ENCODE measurements at places on chromosomes 7 and 10.
A peak's percentile ranks its signal among the peaks of the same experiment; 100 is the strongest.

GRCh38 chr10:33155720-33156638 lies 178.5 kb downstream of the NRP1 start:
- peak; percentile 71 for DNase-seq

DNA sequence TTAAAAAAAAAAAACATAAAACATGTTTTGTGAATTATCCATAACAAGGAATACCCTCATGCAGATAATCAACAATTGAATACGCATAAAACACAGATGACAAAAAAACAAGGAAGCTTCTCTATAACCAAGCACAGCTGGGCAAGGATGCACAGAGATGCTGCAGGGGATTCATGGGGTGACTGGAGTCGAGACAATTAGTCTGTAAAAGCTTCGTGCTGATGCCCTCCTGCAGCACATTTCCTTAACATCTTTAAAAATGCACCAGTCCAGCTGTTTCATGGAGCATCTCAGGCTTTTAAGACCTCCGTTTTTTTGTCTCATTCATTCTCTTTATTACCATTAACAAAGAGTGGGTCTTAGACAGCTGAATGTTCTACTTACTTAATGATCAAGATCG lies 794.0 kb upstream of the C7orf33 start:
- DNase-seq, result no peak

DNA sequence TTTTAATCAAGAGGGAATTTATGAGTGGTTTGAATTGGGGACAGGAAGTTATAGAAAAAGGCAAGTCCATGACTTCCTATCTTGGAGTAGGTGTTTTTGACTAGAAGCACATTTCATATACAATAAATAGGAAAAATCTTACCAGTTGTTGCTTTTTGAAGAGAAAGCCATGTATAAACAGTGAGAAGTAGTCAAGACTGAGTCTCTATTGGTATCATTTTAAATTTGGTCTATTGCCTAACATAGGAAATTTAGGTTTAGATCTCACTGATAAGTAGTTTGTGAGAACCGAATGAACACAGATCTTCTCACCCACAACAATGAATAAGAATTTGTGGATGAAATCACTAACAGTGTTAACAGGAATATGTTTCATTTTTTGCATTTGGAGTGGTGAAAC lies 387.2 kb downstream of the BBS9 start:
- DNase-seq, result no peak

DNA sequence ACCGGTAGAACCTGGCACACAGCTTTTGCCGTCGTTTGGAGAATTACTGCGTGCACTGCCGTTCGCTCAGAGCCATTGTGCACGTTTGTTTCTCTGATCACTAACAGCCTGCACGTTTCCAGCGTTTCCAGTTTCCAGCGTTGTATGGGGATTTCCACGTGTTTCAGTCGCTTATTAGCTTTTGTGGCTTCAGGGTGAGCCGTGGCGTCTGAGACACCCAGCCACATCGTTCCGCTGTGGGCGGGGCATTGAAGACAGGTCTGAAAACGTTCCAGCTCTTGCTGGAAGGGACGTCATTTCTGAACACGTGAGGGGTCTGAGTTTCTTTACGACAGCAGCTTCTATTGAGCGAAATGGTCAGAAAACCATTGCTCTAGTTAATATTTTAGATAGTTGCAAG lies 164.8 kb downstream of the DNAJB6 start:
- no peak for DNase-seq

DNA sequence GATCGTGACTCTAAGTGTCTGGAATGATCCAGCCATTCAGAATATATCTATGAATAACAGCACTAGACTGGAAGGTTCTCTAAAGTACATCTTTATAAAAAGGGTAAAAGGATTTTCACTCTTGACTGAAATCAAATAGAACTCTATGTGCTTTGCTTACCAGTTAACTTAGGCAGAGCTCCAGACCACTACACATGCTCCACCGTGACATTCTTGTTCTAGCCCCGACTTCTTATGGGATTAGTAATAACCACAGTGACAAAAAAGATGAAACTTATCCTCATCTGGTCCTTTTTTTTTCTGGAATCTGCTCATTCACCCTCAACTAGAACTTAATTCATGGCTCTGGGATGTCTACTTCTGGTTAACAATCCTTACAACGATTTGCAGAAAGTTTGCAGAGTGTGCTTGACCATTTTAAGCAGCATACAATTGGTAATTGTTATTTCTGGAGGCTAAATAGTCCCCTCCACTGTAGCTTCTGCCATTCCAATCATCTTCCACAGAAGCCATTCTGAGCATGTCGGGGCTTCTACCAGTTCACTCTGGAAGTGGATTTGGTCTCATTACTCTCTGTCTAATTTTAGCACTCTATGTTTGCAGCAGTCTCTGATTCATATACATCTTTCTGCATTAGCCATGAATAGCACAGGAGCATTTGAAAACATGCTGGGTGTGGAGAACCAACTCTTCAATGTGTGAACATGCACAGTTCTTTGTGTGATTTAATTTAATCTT lies 163.7 kb upstream of the CDC14C start:
- DNase-seq, result no peak

DNA sequence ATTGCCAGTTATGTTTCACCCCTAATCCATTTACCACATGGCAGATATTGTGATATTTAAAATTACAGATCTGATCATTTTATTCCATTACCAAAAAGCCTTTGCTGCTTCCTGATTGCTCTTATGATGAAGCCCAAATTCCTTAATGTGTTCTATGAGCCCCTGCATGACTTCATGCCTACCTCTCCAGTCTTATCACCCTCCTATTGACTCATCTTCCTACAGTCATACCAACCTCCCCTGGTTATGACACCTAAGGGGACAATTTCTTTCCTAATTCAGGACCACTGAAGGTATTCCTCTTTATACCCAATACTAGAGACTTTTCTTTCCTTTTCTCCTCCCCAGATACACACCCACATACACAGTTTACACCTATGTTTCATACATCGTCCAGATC lies 36.0 kb downstream of the TES start:
- no peak for DNase-seq

- DNase-seq, result no peak
Measured at GRCh38 chr7:150516956-150517745, 2.5 kb downstream of the GIMAP7 start.

DNA sequence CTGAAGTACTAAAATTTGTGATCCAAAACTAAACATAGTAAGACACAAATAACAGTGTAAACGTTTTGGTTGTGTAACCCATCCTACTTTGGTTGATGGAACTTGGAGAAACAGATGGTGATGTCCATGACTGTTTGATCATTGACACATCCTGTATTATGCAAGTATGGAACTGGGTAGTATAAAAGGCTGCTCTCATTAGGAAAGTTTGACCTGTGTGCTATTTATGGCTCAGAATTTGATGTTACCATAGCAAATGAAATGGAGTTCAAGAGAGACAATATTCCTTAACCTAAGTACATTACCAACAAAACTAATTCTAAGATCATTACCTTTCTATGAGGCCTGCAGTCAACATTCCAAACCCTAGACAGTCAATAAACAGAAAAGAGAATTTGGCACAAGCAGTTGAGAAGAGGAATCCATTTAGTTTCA lies 39.9 kb downstream of the DKK1 start:
- no peak for DNase-seq

GRCh38 chr7:143345428-143345900 lies 17.0 kb downstream of the FAM131B start:
- DNase-seq, result peak; percentile 95

GRCh38 chr10:79223091-79224048 lies 123.9 kb upstream of the PPIF start:
- peak; percentile 46 for DNase-seq

Data from GM23338 (cell line).